ELF-1 (cell line): ENCODE measurements at places on chromosomes 16 and 17.

- DNase-seq, result peak; percentile 48
These were observed 9.2 kb downstream of the PIMREG start for GRCh38 chr17:6453279-6454024.

GRCh38 chr17:2070241-2071023, 15.5 kb downstream of the HIC1 start:
- no peak for DNase-seq

GRCh38 chr16:86683441-86684194, 105.3 kb downstream of the FOXL1 start:
- no peak for DNase-seq

DNA sequence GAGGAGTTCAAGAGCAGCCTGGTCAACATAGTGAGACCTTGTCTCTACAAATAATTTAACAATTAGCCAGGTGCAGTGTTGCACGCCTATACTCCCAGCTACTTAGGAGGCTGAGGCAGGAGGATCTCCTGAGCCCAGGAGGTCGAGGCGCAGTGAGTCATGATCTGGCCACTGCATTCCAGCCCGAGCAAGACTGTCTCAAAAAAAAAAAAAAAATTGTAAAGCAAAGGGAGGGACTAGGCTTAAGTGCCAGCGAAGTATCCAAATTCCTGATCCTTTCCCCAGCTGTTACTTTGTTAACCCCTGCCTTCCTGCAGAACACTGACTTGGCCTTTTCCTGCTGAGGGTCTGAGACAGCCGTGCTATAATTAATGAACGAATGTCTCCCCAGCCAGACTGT, 2.7 kb downstream of the GDPD3 start:
- DNase-seq, result no peak

DNA sequence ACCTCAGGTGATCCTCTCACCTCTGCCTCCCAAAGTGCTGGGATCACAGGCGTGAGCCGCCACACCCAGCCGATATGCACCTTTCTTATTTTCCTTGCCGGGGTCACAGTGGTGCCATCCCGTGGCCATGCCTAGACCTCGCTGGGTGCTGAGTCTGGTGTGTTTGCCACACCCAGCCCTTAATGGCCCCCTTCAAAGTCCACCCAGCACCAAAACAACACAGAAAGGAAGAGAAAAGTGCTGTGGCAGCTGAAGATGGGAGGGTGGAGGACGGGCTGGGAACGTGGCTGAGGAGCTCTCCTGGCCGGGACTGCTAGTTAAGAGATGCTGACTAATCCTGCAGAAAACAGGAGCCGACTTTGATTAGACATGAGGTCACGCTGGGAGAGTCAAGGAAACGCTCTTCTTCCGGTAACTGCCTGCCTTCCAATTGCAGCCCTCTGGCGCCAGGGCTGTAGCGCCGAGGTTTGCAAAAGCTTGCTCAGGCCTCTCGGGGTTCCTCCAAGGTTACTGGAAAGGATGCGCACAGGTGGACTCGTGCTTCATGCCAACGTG, 10.9 kb downstream of the SLC43A2 start:
- peak; percentile 82 for DNase-seq

DNA sequence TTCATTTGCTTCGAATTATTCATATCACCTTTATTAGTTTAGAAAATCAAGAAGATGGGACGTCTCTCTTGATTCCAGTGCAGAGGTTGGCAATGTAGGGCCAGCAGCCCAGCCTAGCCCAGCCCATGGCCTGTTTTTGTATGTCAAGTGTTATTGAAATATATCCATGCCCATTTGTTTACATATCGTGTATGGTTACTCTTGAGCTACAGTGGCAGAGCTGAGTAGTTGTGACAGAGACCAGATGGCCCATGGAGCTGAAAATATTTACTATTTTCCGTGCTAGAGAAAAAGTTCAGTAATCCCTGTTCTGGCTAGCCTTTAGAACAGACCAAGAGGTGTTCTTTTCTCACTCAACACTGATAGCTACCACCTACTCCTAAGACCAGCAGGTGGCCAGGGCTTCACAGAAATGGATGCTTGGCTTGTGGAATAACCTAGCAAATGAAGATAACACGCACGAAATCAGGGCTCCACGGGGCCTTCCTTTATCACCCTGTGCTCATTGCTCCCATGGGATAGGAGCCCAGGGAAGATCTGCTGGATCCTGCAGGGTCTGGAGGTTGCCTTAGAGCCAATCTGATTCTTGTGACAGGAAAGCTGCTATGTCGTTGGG, 123.2 kb upstream of the ANKFN1 start:
- no peak for DNase-seq

GRCh38 chr17:42131981-42132432, 9.4 kb downstream of the HSPB9 start:
- no peak for DNase-seq

DNA sequence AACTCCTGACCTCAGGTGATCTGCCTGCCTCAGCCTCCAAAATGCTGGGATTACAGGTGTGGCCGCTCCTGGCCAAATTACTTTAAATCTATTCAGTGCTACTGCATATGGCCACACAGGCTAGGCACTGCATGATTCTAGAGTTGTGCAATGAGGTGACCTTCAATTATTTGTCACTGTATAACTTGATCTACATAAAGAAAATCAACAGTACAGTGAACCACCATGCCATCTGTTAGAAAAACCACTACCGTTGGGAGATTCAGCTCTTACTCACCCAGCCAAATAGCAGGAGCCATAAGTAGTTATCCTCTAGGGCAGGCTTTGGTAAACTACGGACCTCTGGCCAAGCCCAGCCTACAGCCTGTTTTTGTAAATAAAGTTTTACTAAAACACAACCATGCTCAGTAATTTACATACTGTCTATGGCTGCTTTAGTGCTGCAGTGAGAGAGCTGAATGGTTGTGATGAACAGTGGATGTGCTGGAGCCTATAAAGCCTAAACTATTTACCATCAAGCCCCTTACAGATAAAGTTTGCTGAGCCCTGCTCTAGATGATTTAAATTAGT, 40.7 kb upstream of the TANC2 start:
- no peak for DNase-seq

GRCh38 chr16:47493381-47494337, 32.5 kb downstream of the PHKB start:
- no peak for DNase-seq

DNA sequence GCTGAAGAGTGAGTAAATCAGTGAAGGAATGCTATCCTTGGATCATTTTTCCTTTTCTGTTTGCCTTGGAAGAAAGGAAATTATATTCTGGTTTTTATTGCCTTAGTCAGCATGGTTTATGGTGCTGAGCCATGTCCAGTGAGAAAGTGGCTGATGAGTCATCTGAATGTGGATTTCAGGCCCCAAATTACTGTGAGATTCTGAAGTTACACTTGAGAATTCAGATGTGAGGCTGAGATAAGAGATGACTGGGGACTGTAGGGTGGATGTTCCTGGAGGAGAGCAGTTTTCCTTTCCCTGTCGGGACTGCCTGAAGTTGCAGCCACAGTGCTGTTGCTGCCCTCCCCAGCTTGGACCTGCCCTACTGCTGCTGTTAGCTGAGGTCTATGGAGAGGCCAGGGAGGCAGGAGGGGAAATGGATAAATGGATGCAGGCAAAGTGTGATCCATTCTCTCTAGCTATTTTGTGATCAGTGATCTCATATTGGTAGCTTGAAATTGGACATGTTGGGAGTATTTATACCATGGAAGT, 4.2 kb upstream of the MAP3K14 start:
- DNase-seq, result peak; percentile 40

DNA sequence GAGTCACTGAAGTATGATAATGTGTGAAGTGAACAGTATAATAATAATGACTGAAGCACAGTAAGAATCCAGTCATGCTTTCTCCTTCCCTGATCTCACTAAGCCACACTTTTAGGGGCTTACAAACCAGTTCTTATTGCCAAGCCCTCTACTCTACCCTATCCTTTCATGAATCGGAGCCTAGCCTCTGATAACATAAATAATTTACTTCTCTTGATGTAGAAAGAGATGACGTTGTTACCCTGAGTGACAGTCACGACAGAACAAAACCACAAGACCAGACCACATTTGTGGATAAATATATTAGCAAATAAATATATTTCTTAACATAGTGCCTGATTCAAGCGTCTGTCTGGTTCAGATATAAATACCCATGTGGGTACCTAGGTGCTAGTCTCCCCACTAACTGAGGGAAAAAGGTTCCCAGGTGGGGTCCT, 1.4 kb upstream of the SUPT4H1 start:
- DNase-seq, result no peak

DNA sequence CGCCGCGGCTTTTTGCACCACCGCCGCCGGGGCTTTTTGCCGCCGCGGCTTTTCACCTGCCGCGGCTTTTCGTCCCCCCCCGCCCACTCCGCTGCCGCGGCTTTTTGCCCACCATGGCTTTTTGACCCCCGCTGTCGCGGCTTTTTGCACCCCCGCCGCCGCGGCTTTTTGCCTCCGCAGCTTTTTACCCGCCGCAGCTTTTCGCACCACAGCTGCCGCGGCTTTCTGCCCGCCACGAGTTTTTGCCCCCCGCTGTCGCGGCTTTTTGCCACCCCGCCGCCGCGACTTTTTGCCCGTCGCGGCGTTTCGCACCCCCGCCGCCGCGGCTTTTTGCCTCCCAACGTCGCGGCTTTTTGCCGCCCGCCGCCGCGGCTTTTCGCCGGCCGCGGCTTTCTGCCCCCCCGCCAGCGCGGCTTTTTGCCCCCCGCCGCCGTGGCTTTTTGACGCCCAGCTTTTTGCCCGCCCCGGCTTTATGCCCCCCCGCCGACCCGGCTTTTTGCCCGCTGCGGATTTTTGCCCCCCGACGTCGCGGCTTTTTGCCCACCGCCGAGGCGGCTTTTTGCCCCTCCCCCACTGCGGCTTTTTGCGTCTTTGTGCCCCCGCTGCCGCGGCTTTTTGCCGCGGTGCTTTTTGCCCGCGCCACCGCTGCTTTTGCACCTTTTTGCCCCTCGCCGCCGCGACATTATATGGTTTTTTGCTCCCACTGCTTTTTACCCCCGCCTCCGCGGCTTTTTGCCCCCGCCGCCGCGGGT, 1343.6 kb downstream of the TP53TG3F start:
- no peak for DNase-seq

- no peak for DNase-seq
These were observed 198.8 kb upstream of the CACNG5 start for GRCh38 chr17:66636111-66636510.

GRCh38 chr17:27993723-27994310, 48.7 kb upstream of the NLK start:
- DNase-seq, result no peak

- peak; percentile 43 for DNase-seq
These were observed 528 bp downstream of the PER1 start for GRCh38 chr17:8151641-8152111.

- DNase-seq, result no peak
These were observed 11.5 kb upstream of the LGALS3BP start for GRCh38 chr17:78991017-78991738.

DNA sequence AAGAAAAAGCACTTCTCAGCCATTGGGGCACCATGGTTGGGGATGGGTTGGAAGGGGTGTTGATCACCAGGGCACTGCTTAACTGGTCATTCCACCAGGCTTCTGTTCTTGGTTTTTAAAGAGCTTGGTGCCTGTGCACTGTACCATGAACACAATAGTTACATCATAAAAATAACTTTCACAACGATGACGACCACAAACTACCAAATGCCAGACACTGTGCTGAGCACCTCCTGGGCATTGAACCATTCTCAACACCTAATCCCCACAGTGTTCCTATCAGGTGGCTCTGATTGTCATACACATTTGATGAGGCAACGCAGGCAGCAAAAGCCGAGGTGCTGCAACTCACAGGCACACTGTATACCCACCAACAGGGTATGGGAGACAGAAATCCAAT, 208.0 kb downstream of the FOXL1 start:
- no peak for DNase-seq

DNA sequence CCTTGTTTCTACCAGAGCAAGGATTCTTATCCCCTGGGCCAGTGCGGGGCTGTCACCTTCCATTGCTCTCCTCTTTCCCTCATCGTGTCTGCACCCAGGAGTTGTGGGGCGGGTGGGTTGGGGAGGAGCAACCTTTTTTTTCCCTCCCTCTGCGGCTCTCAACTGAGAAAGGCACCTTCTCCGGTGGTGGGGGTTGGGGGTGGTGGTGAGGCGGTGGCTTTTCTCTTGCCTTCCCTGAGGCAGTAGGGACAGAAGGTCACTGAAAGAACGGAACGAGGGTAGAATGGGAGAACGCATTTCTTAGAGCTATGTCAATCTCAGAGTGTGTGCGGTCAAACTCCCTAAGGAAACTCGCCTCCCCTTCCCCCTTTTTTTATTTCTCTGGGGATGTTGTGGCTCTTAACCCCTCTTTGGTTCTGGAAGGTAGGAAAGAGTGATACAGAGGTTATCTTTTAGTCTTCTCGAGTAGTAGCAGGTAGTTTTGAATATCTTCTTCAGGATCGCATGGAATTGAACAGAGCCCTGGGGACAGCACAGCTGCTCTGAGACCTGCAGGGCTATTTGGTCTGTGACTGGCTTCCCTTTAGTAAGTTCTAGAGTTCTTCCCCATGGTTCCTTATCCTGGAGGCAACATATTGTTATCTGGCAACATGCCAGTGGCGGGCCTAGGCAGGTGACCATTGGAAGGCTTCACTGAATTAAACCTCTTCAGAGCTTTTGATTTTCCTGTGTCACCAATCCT, 994 bp downstream of the CLTC start:
- peak; percentile 67 for DNase-seq

- no peak for DNase-seq
These were observed 112.8 kb upstream of the PSMD7 start for GRCh38 chr16:74183601-74184360.

- DNase-seq, result peak; percentile 22
These were observed 71.8 kb downstream of the ZNF18 start for GRCh38 chr17:11925262-11926021.

DNA sequence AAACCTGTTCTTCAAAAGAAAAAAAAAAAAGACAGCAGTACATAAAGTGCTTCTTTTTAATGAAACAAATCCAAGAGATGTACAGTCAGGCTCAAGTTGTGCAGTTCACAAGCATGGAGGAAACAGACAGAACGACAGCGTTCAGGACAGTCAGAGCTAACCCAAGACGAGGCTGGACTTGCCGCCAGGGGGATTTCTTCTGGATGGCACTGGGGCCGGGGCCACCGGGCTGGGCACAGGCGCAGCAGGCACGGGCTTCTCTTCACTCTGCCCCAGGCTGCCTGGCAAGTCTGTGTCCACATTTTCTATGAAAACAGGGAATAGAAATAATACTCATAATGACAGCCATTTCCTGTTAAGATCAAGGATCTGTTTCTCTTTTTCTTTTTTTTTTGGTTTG, 4.4 kb upstream of the NT5C start:
- DNase-seq, result no peak
